ENCODE measurements at places on chromosomes 5 and 9. TPM values are rescaled to one million over a fixed set of nuclear protein-coding genes. Genes with fewer than 3 reads are reported as not detected.

DNA sequence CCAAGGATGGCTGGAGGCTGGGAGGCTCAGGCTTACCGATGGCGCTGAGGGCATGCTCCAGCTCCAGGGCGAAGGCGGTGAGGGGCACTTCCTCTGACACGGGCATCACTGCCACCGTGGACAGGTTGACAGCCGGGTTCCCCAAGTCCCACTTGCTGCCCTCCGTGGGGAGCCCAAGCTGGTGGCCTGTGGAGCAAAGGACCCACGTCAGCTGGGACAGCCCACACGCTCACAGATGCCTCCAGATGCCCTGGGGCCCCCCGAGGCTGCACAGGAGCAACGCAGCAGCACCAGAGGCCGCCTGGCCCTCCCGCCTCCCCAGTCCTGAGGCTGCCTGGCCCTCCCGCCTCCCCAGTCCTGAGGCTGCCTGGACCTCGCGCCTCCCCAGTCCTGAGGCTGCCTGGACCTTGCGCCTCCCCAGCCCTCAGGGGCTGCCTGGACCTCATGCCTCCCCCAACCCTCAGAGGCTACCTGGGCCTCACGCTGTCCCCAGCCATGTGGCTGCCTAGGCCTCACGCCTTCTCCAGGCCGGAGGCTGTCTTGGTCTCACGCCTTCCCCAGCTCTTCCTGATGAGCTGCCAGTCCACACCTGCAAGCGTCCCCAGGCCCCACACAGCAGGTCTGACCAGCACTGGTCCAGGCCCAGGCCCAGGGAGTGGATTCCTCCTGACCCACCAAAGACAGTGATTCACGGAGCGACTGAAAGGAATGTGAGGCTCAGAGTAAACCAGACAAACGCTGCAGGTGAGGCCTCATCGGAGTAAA is 25.6 kb upstream of the NSMF start:
- DNase-seq: no peak

DNA sequence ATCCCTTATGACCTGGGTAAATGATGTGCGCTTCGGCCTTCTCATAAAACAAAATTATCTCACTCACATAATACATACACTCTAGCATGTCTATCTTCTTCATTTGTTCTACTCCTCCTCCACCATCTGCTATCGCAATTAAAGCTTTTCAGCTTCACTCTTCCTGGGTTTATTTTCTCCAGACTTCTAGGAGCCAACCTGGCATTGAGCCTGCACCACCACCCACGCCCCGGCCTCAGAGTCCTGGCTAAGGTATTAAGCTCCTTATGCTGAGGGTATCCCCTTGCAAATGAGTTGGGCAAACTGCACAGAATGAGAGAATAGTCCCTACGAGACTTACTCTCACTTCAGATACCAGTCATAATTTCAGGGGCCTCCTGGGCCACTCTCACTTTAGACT is 236.1 kb upstream of the CDH12 start:
- no peak for DNase-seq

- DNase-seq: no peak
Observed at GRCh38 chr9:131554843-131555351, 9.6 kb downstream of the PRRT1B start.

- no peak for DNase-seq
Observed at GRCh38 chr5:113201715-113202114, 225.1 kb downstream of the DCP2 start.

DNA sequence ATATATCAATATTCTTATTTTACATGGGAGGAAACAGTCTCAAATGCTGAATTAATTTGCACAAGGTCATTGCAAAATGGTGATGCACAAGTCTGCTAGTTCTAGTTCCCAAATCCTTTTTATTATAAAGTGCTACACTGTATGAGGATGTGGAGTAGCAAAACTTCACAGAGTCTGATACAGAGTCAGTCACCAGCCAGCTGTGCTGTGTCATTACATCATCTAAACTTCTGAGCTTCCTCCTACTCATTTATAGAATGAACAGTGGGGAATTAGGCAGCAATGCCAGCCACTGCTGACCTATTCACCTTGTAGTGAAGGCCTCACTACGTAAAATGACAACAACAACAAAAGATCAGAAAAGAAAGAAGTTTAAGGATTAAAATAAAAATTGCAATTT is 357.8 kb downstream of the TMEM167A start:
- no peak for DNase-seq

DNA sequence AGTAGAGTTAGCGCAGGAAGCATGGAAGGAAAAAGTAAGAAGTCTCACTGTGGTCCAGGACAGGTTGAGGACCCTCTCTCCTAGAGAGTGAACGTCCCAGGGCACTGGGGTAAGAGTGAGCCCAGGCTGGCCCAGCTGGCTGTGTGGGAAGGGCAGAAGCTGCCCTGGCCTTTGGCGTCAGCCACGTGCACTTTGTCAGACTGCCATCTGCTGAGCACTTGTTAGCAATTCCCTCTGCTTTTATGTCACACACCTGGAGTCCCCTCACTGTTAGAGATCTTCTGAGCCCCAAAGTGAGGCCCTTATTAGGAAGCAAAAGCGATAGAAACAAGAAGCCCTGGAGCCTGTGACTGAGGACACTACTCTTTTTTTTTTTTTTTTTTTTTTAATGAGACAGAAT is 79.1 kb downstream of the UGCG start:
- DNase-seq: no peak

DNA sequence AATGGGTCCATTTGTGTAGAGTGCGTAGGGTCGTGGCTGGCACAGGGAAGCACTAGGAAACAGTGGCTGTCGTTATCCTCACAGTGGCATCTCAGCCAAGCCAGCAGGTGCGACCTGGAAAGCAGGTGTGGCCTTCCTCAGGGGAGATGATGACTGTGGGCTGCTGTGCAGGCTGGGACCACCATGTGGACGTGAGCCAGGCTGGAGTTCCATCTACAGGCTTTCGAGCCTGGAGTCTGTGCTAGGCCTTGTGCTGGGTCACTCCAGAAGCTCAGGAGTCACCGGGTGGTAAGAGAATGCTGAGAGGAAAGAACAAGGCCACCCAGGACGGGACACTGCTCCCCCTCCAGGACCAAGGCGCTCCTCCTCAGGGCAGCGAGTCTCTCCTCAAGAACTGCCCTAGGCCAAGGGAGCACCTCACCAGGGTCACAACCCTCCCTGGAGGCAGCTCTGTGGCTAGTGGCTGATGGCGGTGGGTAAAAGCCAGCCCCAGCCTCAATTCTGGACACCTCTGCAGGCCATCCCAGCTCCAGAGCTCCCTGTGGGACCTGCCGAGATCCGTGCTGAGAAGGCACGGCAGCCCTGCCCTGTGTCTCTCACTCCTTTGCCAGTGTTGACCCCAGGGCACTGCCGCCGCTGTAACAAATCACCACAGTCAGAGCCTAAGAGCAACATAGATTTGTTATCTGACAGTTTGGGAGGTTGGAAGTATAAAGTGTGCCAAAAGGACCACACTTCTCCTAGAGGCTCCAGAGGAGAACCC is 36.0 kb downstream of the WHRN start:
- no peak for DNase-seq

LNPEP gene
- 59.6 TPM for total RNA-seq

LHFPL2 gene
- 24.6 TPM for total RNA-seq

SPATA6L gene
- total RNA-seq: 1.3 TPM

Data from esophagus muscularis mucosa (tissue), 4 donors.